CD4-positive, alpha-beta T cell (primary cell): ENCODE measurements at places on chromosomes 2 and 18. TPM values are rescaled to one million over a fixed set of nuclear protein-coding genes. Genes with fewer than 3 reads are reported as not detected.
A peak's percentile ranks its signal among the peaks of the same experiment; 100 is the strongest.

DNA sequence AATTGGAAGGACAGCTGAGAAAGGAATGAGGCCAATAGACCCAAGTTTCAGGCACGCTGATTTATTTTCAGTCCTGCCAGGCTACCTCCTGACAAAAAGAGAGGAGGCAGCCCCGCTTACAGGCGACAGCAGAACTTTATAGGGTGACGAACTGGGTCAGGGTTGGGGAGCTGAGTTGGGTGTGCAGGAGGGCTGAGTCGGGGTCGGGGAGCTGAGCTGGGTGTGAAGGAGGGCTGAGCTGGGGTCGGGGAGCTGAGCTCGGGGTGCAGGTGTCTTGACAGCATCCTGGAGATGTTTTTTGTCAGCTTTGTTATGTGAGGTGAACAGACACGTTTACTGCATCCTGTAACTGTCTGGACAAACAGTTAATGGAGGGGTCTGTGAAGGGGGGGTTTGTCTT, 342.2 kb downstream of the ADCYAP1 start:
- no peak overlapping the region for H3K27ac ChIP-seq
- H3K4me1 ChIP-seq: no peaks in the 10 kb centered on the region
- no peaks in the 10 kb centered on the region for H3K27me3 ChIP-seq
- no peak overlapping the region for H3K4me3 ChIP-seq
- no peaks in the 10 kb centered on the region for H3K36me3 ChIP-seq
- DNase-seq: no peak

- H3K4me3 ChIP-seq: peak overlapping the region; percentile 33
- DNase-seq: no peak
- H3K27me3 ChIP-seq: peaks cover 60% of the 10 kb centered on the region
- H3K27ac ChIP-seq: no peak overlapping the region
- H3K4me1 ChIP-seq: peaks cover 28% of the 10 kb centered on the region
These were observed 1.0 kb downstream of the CD8A start for GRCh38 chr2:86789687-86790133.

- no peaks in the 10 kb centered on the region for H3K36me3 ChIP-seq
- H3K4me3 ChIP-seq: no peak overlapping the region
- no peak overlapping the region for H3K27ac ChIP-seq
- no peaks in the 10 kb centered on the region for H3K4me1 ChIP-seq
- no peak for DNase-seq
These were observed 60.0 kb upstream of the AGAP1 start for GRCh38 chr2:235433860-235434259.

GRCh38 chr18:63182310-63182772, 137.2 kb downstream of the BCL2 start:
- no peak overlapping the region for H3K27ac ChIP-seq
- H3K36me3 ChIP-seq: peaks cover 15% of the 10 kb centered on the region
- DNase-seq: no peak
- no peaks in the 10 kb centered on the region for H3K27me3 ChIP-seq
- H3K4me3 ChIP-seq: no peak overlapping the region

DNA sequence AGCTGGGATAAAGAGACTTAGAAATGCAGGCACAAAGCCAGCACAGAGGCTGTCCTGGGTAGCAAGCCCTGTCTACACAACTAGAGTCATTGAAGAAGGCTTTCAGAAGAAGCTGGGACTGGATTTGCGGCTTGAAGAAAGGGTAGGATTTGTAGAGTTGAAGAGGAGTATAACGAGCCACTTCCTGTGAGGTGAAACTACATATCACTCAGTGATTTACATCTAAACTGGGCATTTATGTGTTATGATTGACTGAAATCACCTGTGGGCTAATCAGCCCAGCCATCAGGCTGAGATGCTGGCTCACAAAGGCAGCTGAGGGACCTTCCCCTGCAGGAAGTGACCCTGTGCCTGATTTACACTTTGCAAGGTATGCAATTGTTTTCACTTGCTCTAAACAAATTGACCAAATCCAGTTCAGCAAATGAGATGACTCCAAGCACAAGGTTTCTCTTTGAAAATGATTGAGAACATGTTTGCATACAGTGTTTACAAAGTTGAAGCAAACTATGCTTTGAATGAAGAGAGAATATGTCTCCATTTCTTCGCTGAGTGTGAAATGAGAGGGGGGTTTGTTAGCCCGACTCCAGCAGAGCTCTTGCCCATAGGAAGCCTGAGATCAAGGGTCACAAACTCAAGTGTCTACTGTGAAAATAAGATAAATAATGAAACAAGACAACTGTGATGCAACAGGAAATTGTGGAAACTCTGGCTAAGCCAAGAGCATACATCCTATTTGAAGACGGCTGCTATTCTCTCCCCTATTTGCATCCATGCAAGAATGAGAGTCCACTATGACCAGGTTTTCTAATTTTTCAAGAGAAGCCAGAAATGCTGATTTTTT, 69.3 kb upstream of the HK2 start:
- no peaks in the 10 kb centered on the region for H3K27me3 ChIP-seq
- H3K36me3 ChIP-seq: no peaks in the 10 kb centered on the region
- H3K4me3 ChIP-seq: no peak overlapping the region
- DNase-seq: no peak
- peaks cover 7% of the 10 kb centered on the region for H3K4me1 ChIP-seq

DNA sequence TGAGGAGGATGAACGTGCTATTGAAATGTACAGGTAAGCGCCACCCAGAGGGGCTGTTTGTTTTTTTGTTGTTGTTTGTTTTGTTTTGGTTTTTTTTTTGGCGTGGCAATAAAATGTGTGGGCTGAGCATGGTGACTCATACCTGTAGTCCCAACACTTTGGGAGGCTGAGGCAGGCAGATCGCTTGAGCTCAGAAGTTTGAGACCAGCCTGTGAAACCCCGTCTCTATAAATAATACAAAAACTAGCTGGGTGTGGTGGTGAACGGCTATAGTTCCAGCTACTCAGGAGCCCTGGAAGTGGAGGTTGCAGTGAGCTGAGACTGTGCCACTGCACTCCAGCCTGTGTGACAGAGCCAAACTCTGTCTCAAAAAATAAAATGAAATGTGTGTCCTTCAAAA, 6.2 kb downstream of the PDCL3 start:
- H3K4me3 ChIP-seq: no peak overlapping the region
- peaks cover 59% of the 10 kb centered on the region for H3K36me3 ChIP-seq
- H3K27me3 ChIP-seq: no peaks in the 10 kb centered on the region
- no peak overlapping the region for H3K27ac ChIP-seq
- DNase-seq: no peak

DNA sequence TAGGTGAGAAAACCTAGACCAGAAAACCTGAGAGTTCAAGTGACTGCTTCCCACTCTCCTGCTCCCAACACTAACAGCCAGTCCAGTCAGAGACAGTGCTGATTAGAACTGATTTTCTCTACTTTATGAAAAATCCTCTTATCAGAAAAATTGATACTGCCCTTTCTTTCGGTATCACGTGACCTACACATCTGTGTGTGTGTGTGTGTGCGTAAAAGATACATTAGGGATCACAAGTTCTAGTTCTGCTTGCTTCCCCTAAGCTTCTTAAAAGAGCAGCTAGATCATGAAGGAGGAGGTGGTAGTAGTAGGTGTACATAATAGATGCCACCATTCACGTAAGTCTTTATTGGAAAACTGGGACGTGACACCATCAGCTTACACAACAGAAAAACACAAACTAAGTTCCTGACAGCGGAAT, 1.5 kb downstream of the ARL5A start:
- no peak overlapping the region for H3K27ac ChIP-seq
- H3K27me3 ChIP-seq: no peaks in the 10 kb centered on the region
- no peak for DNase-seq
- peaks cover 18% of the 10 kb centered on the region for H3K4me1 ChIP-seq
- no peaks in the 10 kb centered on the region for H3K36me3 ChIP-seq
- peak overlapping the region; percentile 91 for H3K4me3 ChIP-seq

DNA sequence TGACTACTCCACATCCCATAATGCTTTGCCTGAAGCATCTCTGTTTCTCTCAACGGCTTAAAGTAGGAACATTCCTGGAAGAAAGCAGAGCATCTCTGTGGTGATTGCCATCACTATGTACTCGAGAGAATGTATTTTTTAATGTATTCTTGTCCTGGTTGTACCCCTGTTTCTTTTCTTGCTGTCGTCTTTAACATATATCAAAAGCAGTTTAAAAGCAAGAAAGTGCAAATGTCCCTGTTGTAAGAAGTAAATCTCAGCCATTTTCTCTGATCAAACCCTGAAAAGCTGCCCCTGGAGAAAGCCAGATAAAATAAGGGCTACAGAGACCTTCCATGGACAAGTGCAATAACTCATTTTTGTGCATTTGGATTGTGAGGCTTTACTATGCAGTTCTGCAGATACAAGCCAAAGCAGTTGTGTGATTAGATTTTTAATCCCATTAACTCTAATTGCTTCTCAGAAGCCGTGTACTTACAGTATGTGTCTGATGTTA, 70.8 kb downstream of the XIRP2 start:
- DNase-seq: no peak
- H3K27me3 ChIP-seq: no peaks in the 10 kb centered on the region
- no peaks in the 10 kb centered on the region for H3K36me3 ChIP-seq
- no peak overlapping the region for H3K4me3 ChIP-seq

DNA sequence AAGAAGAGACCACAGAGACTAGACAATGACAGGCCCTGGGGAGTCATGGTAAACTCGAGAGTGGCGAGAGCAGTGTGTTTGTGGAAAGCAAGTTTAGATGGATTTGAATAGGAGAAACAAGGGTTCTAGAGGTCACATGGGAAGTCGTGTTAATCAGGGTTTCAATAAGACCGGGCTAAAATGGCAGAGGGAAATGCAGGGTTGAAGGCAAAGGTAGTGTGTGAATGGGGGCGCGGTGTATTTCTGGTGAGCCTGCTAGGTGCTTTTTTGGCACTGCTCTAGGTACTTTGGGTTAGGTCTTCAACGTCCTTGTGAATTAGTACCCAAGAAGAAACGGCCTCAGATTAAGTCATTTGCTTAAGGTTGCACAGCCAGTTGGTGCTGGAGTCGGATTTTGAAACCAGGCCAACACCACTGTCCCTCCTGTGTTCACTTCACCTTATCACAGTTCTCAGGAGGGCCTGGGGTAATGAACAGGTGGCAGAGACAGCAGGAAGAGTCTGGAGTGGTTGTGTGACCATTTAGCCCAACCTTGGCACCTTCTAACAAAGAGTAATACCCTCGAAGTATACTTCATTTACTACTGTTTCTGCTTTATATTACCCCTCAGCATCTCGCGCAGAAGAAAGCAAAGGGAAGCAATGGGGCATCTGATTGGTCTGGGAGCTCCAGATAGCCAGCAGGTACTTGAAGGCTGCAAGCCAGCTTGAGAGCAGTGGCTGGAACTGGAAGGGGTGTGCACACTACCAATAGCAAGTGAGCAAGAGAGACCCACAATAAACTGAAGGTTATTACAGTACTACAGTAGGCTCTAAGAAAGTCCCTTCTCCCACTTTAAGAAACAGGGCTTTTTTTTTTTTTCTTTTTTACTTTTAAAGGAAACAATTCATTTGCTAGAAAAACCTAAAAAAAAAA, 33.4 kb upstream of the GAREM2 start:
- no peak overlapping the region for H3K4me3 ChIP-seq
- no peaks in the 10 kb centered on the region for H3K27me3 ChIP-seq
- H3K36me3 ChIP-seq: peaks cover 11% of the 10 kb centered on the region
- no peaks in the 10 kb centered on the region for H3K4me1 ChIP-seq

GRCh38 chr2:100230754-100231153, 88.4 kb upstream of the AFF3 start:
- H3K36me3 ChIP-seq: no peaks in the 10 kb centered on the region
- H3K4me1 ChIP-seq: peaks cover 13% of the 10 kb centered on the region
- no peak for DNase-seq
- no peak overlapping the region for H3K4me3 ChIP-seq
- H3K27me3 ChIP-seq: no peaks in the 10 kb centered on the region

GRCh38 chr2:64996871-64997307, 7.7 kb downstream of the SLC1A4 start:
- H3K27me3 ChIP-seq: no peaks in the 10 kb centered on the region
- no peak overlapping the region for H3K27ac ChIP-seq
- H3K4me3 ChIP-seq: no peak overlapping the region
- H3K36me3 ChIP-seq: no peaks in the 10 kb centered on the region
- H3K4me1 ChIP-seq: no peaks in the 10 kb centered on the region

DNA sequence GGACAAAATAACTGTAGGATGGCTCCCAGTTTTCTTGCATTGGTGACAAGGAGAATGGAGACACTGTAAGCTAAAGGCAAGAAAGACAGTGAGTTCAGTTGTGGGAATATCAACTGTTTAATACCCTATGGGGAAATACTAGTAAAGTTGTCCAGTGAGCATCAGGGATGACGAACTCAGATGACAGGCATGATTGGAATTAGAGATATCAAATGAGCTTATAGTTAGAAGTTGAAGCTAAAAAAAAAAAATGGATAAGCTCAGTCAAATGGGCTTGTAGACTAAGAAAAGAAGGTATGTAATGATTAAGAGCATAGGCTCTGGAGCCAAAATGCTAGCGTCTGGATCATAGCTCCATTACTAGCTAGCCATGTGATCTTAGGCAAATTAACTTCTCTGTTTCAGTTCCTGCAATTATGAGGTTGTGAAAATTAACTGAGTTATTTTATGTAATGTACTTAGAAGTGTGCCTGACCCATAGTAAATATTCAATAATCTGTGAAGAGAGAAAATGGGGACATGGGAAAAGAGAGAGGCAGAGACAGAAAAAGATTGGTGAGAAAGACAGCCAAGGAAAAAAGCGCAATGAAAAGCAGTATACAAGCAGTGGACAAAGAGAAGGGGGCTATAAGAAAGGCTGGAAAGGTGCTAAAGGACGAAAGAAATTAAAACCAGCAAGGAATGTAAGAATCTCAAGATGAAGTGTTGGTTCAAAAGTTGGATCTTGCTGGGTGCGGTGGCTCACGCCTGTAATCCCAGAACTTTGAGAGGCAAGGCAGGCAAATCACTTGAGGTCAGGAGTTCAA, 95.7 kb upstream of the SLC39A10 start:
- H3K36me3 ChIP-seq: no peaks in the 10 kb centered on the region
- H3K4me3 ChIP-seq: no peak overlapping the region
- no peak for DNase-seq

GRCh38 chr2:76075126-76075525, 364.4 kb upstream of the GCFC2 start:
- H3K4me3 ChIP-seq: no peak overlapping the region
- no peak for DNase-seq
- H3K4me1 ChIP-seq: no peaks in the 10 kb centered on the region
- H3K27me3 ChIP-seq: no peaks in the 10 kb centered on the region

GRCh38 chr18:63454497-63454896, 22.3 kb upstream of the SERPINB5 start:
- peaks cover under 1% of the 10 kb centered on the region for H3K27me3 ChIP-seq
- no peaks in the 10 kb centered on the region for H3K4me1 ChIP-seq
- no peak overlapping the region for H3K27ac ChIP-seq
- no peaks in the 10 kb centered on the region for H3K36me3 ChIP-seq
- no peak for DNase-seq

- H3K36me3 ChIP-seq: no peaks in the 10 kb centered on the region
- H3K4me3 ChIP-seq: no peak overlapping the region
- DNase-seq: no peak
- H3K27me3 ChIP-seq: no peaks in the 10 kb centered on the region
- peaks cover 14% of the 10 kb centered on the region for H3K4me1 ChIP-seq
These were observed 61.6 kb upstream of the CXCR4 start for GRCh38 chr2:136179602-136179975.

GRCh38 chr2:120222186-120223033, 790 bp downstream of the TMEM185B start:
- H3K4me1 ChIP-seq: peaks cover 31% of the 10 kb centered on the region
- peak overlapping the region; percentile 24 for H3K4me3 ChIP-seq
- H3K27ac ChIP-seq: peak overlapping the region; percentile 85
- H3K36me3 ChIP-seq: peaks cover 7% of the 10 kb centered on the region

GPBAR1 gene
- total RNA-seq: 1.6 TPM

FBXO15 gene
- total RNA-seq: 1.0 TPM

SLC4A3 gene
- 0.20 TPM for total RNA-seq

ALK gene
- not detected for total RNA-seq

CIDEA gene
- total RNA-seq: not detected

CIB4 gene
- not detected for total RNA-seq

TCF4 gene
- 3.0 TPM for total RNA-seq

IMPACT gene
- 8.4 TPM for total RNA-seq

DPP10 gene
- total RNA-seq: not detected

SEH1L gene
- 26.7 TPM for total RNA-seq

TMEFF2 gene
- total RNA-seq: not detected

TSPYL6 gene
- total RNA-seq: not detected

LIMS2 gene
- total RNA-seq: 6.1 TPM

MRO gene
- total RNA-seq: not detected
